Keratinocyte (primary cell): ENCODE measurements at places on chromosomes 3 and 15.

- DNase-seq: no peak
Measured at GRCh38 chr15:90529371-90530249, at the start of gene CRTC3. Gene CRTC3, plus strand, starts transcription at chr15:90529923. Its CDS starts 149 bp downstream, at chr15:90530072.

- no peak for DNase-seq
Measured at GRCh38 chr3:4310971-4311370, 7.8 kb downstream of the SETMAR start.

DNA sequence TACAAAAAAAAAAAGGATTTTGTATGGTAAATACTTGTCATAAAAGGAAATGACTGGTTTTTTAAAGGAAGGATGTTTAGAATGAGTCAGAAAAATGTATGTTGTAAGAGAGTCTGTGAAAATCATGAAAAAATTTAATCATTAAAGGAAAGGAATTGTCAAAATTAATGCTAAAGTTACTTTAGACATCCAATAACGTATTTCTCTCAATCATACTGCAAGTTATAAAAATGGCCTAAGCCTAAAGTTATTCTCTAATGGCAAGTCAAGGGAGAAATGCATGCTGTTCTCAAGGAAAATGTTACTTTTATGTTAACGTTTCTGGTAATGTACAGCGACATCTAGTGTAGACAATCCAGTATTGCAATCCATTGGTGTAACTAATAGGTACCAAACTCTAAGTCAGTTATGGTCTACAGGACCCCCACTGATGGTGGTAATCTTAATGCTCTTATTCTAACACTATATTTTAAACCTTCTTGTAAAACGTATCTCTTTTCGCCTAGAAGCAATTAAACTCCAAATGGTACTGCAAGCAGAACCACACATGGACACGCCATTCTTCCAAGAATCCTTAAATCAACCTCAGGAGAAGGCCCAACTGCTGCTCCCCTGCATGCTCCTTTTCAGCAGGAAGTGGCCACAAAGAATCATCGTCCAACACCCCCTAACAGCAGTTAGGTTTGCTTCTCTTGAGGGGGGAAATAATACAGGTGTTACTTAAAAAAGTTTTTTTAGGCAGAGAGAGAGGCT lies 35.2 kb downstream of the NCEH1 start:
- no peak for DNase-seq

- DNase-seq: peak; percentile 58
Measured at GRCh38 chr3:65935724-65936123, 103.0 kb downstream of the MAGI1 start.

DNA sequence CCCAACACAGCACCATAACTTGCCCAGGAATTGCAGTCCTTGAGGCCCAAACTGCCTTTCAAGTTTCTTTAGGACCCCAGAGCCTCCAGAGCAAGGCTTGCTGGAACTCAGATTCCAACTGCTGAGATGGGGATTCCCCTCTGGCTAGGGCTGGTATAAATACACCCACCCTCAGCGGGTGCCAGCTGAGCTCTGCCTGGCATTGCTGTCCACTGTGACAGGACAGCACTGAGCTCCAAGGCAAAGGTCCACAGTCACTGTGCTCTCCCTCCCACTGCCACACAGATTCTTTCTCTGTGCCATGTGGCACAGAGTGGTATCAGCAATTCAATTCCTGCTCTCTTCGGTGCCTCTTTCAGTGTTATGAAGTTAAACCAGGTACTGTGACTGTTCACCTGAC lies 304.2 kb upstream of the LMCD1 start:
- DNase-seq: no peak

DNA sequence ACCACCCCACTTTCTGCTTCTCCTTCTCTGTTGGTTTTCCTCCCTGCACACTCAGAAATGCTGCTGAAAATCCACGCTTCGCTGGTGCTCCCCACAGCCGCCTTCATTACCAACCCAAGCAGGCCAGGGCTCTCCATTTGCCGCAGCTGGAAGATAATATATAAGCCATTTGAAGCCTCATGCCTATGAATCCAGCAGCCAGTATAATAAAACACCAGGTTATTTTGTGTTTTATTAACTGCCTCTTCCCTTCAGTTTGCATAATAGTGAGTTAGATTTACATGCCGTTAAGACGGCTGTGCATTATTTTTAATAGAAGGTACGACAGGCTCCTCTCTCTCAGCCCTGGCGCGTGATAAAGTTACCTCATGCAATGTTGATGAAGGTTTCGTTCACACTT lies 86.6 kb downstream of the TOP2B start:
- no peak for DNase-seq

GRCh38 chr15:47326410-47327333 lies 390.6 kb upstream of the SEMA6D start:
- no peak for DNase-seq

GRCh38 chr3:195001961-195002861 lies 268.7 kb downstream of the XXYLT1 start:
- peak; percentile 15 for DNase-seq

DNA sequence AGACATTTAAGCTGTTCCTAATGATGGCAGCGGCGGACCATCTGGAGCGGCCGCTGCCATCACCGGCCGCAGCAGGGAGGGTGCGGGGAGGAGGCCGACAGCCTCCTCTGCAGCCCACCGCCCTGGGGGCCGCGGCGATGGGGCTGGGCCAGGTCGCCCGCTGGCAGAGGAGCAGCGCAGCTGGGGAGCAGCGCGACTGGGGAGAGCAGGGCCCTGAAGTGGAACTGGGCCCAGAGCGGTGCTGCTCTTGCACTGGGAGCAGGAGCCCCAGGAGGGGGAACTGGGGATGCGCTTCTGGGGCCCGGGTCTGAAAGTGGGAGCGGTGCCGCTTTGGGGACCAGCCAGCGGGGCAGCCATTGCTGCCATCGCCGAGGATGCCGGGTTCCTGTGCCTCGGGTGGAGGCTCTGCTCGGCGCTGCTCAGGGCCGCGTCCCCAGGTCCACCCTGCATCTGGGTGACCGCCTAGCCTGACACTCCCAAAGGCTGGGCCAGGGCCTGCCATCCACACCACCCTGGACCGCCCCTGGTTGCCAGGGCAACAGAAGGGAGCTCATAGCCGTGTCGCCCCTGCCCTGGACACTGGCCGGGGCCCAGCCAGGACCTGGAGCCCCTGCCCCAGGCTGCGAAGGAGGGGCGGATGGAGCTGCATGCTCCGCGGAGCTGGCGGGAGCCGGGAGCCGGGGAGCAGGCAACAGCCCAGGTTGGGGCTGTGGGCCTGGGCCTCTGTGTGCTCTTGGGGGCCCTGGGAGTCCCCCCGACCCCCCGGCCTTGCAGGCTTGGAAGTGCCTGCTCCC lies 15.5 kb upstream of the PLA2G4E start:
- DNase-seq: no peak

DNA sequence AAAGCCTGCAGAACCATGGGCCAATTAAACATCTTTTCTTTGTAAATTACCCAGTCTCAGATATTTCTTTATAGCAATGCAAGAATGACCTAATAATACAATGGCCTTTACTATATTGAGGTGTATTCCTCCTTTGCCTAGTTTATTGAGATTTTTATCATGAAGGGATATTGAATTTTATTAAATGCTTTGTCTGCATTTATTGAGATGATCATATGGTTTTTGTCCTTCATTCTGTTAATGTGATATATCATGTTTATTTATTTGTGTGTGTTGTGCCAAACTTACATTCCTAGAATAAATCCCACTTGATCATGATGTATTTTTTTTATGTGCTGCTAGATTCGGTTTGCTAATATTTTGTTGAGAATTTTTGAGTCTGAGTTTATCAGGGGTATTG lies 36.2 kb downstream of the TOPAZ1 start:
- no peak for DNase-seq

- no peak for DNase-seq
Measured at GRCh38 chr3:100966049-100966491, 27.2 kb downstream of the ABI3BP start.

DNA sequence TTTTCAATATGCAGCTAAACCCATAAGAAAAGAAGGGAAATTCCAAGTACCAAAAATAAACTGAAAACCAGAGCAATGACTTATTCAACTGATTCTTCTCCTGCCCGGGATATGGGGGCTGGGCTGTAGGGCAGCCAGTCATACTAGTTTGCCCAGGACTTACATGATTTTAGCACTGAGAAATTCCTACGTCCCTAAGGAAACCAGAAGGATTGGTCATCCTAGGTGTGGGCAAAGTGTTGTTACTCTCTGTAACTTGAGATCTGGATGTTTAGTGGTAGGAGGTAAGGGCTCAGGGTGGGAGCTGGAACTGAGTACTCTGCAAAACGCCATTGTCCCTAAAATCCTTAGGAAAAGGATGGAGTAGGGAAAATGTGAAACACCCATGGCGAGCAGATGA lies 1.2 kb upstream of the DAZL start:
- no peak for DNase-seq

DNA sequence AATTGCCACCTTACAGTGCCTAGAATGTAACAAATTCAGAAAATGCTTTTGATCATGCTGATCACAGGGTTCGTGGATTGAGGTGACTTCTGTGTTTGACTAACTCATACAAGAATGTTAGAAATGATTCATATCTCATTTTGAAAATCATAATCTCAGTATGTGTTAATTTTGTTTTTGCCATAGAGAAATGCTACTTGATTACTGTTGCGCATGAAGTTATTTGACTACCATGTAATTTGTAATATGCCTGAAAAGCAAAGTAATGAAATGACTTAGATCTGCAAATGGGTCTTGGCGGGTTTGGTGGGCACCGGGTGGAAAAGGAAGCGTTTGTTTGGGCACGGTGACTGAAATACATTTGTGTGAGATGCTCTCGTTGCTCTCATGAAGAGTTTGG lies 173.6 kb upstream of the BHLHE40 start:
- DNase-seq: no peak

DNA sequence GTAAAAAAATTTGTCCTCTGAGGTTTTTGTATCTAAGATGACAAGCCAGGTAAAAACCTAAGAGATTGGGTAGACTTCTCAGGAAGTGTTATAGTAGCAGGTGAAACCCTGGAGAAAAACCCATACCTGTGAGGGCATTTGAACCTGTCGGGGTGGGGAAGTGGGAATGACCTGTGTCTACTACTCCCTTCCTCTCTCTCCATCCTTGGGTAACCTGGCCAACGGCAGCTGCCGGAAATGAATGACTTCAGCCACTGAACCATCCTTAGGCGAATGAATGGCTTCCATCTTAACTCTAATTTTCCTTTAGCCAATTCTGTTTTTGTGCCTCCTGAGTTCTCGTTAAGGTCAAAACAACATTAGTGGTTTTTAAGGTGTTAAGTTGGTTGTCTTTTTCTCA lies 16.8 kb downstream of the GPR15 start:
- DNase-seq: no peak

DNA sequence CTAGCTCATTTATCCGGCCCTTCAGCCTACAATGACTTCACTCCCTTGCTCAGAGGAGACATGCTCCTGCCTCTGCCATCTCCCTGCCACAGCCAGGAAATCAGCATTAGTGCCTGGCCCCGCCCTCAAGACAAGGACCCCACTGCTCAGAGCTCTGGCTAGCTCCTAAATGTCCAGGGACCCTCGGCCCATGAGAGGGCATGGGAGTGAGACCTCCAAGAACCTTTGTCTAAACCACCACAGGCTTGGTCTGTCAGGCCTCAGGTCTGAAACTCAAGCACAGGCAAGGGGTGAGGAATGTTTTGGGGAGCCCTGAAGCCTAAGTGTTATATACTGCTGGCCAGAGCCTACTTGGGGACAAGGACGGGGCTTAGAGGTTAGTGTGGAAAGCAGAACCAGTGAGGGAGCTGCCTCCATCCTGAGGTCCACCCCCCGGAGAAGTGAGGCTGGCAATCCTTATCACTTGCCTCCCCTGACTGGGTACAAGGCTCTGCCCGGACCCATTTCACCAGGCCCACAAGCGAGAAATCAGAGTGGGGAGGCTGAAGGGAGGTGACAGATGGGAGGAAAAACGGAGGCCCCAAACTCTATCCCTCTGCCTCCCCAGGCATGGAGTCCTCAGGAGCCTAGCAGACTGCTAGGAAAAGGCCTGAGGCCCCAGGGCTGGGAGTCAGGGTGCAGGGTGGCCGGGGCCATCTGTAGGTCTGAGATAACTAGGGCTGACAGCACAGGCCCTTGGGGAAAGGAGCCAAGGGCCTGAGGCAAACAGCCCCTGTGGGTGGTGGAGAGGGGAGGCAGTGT lies 18.8 kb downstream of the SHF start:
- DNase-seq: no peak

- no peak for DNase-seq
Measured at GRCh38 chr3:151146731-151147091, 56.3 kb downstream of the GPR171 start.

- no peak for DNase-seq
Measured at GRCh38 chr3:141529717-141530414, 43.0 kb downstream of the RASA2 start.

DNA sequence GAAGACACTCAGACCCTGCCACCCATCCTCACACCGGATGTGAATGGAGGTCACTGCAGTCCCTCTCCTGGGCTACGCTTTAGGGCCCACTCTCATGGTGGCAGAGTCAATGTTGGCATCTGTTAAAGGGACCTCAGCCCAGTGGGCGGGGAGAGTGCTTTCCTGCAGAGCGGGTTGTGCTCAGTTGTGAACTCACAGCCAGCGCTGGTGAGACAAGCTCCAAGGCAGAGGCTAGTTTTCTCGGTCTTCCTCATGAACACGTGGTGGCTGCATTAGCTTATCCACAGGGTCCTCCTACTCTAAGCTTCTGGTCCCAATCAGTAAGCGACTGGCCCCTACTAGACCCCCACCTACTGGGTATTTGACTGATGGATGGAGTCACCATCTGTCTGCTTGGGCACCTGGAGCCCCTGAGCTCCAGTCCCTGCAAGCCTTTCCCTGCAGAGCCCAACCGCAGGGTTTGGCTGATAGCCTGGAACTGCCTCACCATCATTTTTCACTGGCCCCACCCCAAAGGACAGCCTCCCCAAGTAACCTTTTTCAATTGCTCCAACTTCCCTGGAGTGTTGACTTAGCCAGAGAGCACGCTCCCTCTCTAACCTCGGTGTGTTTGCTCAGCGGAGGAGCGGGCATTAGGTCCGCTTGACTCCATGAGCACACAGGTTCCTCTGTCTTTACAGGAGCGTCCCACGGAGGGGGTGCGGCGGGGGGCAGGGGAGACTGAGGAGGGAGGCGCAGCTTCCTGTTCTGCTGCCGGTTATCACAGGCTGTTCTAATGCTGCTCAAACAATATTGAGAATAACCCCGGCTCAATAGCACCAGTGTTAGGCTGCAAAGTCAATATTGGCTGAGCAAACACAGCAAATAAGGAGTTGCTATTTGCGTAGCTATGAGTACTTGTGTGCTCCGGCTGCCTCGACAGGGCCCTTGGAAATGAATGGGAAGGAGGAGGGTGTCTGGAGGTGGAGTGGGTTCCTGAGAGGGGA lies 141.7 kb downstream of the RPLP1 start:
- DNase-seq: no peak

- DNase-seq: peak; percentile 46
Measured at GRCh38 chr15:100338971-100339444, 2.8 kb downstream of the ADAMTS17 start.

DNA sequence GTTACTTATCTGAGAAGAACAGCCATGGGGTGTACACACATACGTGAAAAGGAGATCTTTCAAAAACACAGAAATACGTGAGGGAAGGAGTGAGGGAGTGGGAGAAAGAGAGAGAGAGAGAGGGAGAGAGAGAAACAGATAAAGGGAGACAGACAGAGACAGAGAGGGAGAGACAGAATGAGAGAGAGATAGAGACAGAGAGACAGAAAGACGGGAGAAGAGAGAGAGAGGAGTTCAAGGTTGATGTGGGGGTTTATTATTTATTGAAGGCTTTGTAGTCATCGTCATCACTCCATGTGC lies 64.0 kb downstream of the CHST2 start:
- no peak for DNase-seq

GRCh38 chr3:33417066-33417673 lies 23.0 kb downstream of the UBP1 start:
- no peak for DNase-seq

GRCh38 chr15:92885224-92886041 lies 14.7 kb upstream of the CHD2 start:
- no peak for DNase-seq

GRCh38 chr3:197711973-197712707 lies 24.6 kb downstream of the RUBCN start:
- peak; percentile 81 for DNase-seq
